Stimulated activated CD4-positive, alpha-beta T cell treated with anti-CD3 and anti-CD28 coated beads, TNF-alpha, amount 100 ng/mL, for 1 hour (primary cell): ENCODE measurements at places on chromosomes 3 and 15.

- no peak for DNase-seq
Observed at GRCh38 chr15:101534376-101534970, 45.0 kb upstream of the PCSK6 start.

- no peak for DNase-seq
Observed at GRCh38 chr3:156750191-156750873, 75.8 kb upstream of the LEKR1 start.

DNA sequence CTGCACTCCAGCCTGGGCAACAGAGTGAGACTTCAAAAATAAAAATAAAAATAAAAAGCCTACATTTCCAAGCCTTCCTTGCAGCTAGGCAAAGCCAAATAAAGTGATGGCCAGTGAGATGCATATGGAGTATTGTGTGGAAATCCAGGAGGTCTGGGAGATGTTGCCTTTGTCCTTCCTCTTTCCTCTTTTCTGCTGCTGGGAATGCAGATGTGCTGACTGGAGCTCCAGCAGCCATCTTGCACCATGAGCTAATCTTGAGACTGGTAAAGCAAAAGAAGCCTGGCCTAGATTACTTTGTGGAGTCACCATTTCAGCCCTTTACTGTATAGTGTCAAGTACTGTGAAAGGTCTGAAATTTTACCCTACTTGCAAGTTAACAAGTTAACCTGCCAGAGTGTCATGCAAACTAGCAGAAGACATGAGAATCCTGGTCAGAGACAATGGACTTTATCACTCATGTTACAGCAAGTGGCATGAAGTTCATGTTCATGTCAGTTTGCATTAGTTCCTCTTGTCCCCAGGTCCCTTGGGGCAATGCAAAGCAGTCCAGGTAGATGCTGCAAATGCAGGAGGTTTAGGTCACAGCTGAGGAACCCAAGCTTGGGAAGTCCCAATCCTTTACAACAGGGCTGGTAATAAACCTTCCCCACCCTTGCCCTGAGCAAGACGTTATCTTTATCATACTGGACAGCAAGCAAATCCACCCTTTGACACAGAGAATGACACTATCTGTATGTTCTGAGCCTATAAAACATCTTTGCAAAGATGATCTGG is 103.1 kb downstream of the TLE3 start:
- DNase-seq, result no peak

GRCh38 chr15:76963596-76963995 is 31.3 kb upstream of the PSTPIP1 start:
- no peak for DNase-seq

GRCh38 chr3:179100652-179101051 is 29.0 kb upstream of the ZMAT3 start:
- no peak for DNase-seq

DNA sequence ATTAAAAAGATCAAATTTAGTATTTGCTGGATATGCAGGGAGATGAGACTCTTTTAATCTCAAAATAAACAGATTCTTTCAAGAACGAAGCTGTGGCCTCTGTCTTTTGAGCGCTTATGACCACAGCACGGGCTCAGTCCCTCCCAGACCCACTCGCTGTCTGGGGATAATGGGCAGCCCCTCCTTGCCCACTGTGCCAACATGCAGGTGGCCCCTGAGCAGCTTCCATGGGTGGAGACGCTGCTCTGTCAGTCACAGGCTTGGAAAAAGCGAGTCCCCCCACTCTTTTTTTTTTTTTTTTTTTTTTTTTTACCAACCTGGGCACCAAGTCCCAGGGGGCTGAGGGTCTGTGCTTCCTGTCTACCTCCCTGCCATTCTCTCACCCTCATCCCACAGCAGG is 150.9 kb downstream of the LRRK1 start:
- no peak for DNase-seq

- no peak for DNase-seq
Observed at GRCh38 chr3:184630861-184631471, 69.4 kb downstream of the EPHB3 start.
